DMS153 (cell line): ENCODE measurements at places on chromosomes 6 and 20.
A peak's percentile ranks its signal among the peaks of the same experiment; 100 is the strongest.

GRCh38 chr20:44603327-44603726 is 20.9 kb downstream of the PKIG start:
- no peak for DNase-seq

DNA sequence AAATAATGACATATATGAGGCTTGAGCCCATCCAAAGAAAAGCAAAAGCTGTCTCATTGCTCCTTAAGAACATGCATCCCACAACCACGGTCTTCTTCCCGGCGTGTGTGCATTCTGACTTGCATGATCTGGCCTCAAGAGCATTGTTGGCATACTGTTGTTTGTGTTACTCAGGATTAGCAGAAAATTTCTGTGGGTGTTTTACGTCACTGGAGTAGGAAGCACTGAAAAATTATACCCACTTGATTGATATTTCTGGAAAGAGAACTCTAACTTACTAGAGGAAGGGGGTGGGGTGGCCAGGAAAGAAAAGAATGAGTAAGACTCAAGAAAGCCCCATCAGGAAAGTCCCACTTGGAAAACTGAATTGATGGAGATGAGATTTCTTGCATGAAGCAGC is 326.2 kb upstream of the PRDM1 start:
- no peak for DNase-seq

DNA sequence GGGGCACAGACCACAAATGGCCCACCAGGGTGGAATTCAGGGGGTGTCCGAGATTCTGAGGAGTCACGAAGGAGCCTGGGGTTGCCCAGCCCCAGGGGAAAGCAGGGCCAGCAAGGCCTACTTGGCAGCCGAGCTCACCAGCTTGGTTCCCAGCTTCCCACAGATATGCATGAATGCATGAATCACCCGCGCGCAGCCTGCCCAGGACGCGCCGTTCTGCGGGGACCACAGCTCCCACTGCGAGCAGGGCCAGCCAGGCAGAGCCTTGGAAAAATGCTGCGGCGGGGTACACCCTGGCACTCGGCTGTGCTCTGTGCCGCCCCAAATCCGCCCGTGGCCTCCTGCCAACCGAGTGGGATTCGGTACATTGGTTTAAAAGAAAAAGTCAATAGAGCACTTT is 211.0 kb downstream of the NFATC2 start:
- DNase-seq, result no peak

GRCh38 chr6:164563924-164564323 is 745.5 kb downstream of the C6orf118 start:
- no peak for DNase-seq

DNA sequence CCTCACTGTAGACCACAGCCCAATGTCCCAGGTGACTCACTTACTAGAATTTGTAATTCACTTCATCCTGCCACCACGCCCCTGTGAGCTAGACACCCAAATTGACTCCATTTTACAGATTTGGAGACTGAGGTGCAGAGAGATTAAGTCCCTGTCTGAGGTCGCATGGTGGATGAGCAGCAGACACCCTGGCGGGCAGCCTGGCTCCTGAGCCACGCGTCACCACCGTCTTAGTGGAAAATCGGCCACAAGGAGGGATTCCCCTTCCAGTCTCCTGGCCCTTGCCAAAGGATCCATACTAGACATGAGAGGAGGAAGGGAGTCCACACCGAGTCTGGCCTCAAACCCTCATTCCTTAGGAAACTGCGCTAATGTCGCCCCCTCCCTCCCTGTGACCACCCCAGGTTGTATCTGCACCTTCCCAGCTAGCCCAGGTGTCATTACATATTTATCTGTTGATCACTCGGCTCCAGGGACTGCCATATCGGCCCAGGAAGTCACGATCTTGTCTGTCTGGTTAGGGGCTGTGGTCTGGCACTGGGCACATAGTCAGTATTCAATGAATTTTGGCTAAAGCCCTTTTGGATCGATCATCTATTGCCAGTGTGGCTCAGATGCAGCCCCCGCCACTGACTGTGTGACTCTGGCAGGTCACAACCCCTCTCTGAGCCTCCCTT is 25.7 kb upstream of the PTGIS start:
- DNase-seq, result no peak

GRCh38 chr20:37404461-37404890 is 58.5 kb downstream of the SRC start:
- DNase-seq, result no peak

- DNase-seq, result no peak
Observed at GRCh38 chr6:142489722-142490610, 188.2 kb downstream of the ADGRG6 start.

GRCh38 chr6:30883685-30884520 is at the start of gene DDR1:
Gene DDR1 (plus strand): TSS chr6:30884519. CDS start chr6:30888730, 4,211 bp downstream.
- peak; percentile 32 for DNase-seq

DNA sequence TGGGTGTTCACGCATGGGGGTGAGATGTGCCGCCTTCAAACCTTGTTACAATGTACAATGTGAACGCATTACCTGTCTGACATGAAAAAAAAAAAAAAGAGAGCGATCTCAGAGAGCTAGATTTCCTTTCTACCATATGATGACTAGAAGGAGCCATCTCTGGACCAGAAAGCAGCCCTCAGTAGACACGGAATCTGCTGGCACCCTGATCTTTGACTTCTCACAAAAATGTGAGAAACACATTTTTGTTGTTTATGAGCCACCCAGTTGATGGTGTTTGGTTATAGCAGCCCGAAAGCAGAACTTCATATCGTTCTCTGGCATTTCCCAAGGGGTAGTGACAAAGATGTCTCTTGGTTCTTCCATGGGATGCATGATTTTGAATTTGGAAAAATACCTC is 33.5 kb upstream of the EPB41L1 start:
- no peak for DNase-seq

DNA sequence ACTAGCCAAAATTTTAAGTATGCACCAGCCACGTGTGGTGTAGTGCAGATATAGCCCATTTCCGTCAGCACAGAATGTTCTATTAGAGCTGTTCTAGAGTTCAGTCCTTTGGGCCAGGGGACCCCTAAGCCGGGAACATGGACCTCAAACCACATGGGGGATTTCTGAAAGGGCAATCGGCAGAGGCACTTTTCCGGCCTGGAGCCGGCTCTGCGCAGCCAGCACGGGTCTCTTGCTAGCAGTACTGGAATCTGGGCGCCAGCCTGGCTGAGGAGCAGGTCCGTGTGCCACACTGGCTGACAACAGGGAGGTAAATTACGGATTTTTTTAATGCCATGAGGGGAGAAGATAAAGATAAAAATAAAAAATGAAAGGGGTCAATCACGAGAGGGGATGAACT is 120.5 kb downstream of the SULF2 start:
- DNase-seq, result no peak

DNA sequence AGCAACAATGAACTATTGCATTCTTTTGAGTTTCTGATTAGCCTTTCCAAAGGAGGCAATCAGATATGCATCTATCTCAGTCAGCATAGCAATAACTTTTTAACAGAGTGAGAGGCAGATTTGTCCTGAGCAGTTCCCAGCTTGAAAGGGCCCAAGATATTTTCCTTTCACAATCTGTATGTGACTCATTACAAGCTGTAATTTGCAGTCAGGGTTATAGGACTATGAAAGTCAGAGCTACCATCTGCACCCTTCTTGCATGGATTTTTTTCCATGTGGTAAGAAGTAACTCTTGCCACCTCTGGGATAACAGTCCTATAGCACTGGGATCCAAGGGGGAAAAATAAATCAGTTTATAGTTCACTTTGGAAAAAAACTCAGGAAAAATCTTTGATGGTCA is 318.2 kb upstream of the RGS17 start:
- no peak for DNase-seq

GRCh38 chr20:45924391-45925261 is 9.9 kb upstream of the PCIF1 start:
- peak; percentile 30 for DNase-seq

DNA sequence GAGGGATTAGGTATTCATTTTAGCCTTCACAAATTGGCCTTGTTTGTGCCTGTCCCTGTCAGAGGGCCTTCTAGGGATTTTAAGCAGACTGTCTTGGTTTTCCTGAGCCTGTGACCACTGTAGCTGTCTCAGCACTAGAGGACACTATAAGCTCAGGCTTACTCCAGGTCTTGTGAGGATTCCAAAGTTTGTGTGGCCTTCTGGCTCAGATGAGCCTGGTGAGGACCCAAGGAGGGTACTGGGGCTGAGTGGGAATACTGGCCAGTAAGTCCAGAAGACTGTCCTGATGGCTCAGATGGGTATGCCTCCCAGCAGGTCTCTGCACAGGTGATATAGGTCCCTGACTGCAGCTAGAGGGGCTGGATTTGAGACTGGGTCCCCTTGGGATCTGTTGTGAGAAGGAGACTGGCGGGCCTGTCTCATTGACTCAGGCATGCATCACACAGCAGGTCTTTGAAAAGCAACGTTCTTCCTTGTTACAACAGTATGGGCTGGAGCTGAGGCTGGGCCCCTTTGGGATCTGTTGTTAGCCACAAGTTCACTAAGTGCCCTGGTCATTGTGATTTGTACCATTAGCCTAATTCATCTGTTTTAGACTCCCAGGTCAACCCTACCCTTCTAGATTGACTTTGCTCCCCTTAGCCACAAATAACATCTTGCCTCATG is 26.3 kb upstream of the TFB1M start:
- DNase-seq, result no peak

DNA sequence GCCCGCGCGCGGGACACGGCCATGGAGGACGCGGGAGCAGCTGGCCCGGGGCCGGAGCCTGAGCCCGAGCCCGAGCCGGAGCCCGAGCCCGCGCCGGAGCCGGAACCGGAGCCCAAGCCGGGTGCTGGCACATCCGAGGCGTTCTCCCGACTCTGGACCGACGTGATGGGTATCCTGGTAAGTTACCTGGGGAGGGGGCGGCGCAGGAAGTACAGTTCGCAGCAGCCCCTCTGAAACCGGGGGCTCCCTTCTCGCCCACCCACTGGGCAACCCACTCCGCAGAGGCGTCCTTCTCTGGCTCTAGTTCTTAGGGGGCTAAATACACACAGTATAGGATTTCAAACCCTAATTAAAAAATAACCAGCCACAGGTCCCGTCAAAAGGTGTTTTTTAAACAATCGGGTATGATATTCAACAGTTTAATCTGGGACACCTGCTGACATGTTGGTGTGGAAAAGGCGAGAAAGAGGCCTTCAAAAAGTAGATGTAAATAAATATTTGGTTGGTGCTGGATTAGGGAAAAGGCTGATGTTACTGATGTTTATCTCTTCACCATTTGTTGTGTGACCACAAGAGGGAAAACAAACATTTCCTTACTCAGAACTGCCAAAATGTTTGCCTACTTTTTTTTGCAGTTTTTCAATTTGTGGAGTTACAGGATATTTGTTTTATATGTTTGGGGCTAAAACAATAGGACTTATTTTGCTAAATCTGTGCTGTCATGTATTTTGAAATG is 577 bp downstream of the SASH1 start:
- no peak for DNase-seq

DNA sequence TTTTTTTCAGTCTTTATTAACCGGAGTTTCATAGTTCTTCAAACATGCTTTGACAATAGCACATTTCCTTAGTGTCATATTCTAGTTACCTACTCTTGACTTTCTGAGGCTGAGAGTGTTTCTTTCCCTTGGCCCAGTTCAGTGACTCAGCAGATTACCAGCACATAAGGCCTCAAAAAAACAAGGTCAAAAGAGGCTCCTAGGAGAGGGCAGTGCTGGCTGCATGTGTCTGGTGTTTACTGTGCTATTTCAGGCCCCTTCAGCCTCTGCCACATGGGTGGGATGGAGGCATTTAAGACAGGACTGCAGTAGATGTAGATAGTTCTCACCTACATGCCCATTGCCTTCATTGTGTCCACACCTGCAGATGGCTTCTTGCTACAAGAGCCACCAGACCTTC is 198.2 kb upstream of the SSTR4 start:
- DNase-seq, result no peak

GRCh38 chr20:40494248-40494647 is 194.8 kb downstream of the MAFB start:
- no peak for DNase-seq

GRCh38 chr6:121305957-121306607 is 28.2 kb downstream of the TBC1D32 start:
- DNase-seq, result peak; percentile 1

DNA sequence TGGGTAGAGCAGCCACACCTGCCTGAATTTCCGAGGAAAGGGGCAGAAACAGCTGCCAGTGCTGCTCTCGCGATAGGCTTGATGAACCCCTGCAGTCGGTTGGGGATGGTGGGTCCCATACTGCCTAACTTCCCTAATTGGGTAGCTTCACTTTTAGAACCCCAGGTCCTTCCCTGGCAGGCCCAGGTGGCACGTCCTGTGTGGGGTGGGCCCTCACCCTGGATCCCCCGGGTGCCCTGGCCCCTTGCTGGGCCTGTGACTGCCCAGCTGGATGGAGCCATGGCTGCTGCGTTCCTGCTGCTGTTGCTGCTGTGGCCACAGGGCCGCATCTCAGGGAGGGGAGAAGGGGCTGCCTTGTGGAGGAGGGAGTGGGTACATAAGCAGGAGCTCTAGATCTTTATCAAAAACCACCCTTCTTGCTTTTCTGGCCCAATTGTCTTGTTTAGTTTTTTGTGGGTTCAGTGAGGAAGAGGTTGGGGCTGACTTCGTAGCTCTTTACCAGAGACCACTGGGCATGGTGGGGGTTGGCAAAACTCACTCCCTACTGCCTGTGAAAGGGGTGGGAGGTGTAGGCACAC is 19.2 kb downstream of the TREML4 start:
- no peak for DNase-seq

DNA sequence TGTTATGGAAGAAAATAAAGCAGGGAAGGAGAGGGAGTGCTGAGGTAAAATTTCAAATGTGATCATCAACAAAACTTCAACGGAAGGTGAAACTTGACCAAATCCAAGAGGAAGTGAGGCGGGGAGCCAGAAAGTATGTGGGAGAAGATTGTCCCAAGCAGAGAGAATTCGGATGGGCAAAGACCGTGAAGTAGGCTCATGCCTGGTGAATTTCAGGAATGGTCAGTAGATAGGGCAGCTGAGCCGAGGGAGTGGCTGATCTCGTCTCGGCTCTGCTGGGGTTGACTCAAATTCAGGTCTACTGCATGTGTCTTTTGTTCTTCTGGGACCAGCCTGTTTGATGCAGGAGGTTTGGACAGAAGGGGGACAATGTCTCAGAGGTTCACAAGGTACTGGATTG is 7.0 kb upstream of the CSNK2A1 start:
- no peak for DNase-seq

GRCh38 chr6:72689107-72689954 is 67.5 kb downstream of the KCNQ5 start:
- no peak for DNase-seq

- no peak for DNase-seq
Observed at GRCh38 chr20:1144401-1145172, 26.2 kb downstream of the PSMF1 start.

- peak; percentile 63 for DNase-seq
Observed at GRCh38 chr6:116631379-116631990, 15.2 kb downstream of the RSPH4A start.

- DNase-seq, result no peak
Observed at GRCh38 chr6:45272626-45273025, 55.5 kb upstream of the RUNX2 start.

DNA sequence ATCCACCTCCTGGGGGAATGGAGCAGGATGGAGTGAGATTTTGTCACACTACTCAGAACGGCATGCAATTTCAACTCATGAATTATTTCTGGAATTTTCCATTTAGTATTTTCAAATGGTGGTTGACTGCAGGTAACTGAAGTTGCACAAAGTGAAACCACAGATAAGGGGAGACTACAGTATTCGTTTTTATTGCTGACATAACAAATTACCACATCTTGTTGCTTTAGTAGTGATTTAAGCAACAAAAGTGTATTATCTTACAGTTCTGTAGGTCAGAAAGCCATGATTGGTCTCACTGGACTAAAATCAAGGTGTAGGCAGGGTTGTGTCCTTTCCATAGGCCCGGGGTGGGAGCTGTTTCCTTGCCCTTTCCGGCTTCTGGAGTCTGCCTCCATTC is 133.4 kb upstream of the B3GAT2 start:
- DNase-seq, result no peak

- DNase-seq, result no peak
Observed at GRCh38 chr6:6966569-6966968, 141.2 kb upstream of the RREB1 start.
